ENCODE measurements at places on chromosomes 5 and 9.
A peak's percentile ranks its signal among the peaks of the same experiment; 100 is the strongest.

DNA sequence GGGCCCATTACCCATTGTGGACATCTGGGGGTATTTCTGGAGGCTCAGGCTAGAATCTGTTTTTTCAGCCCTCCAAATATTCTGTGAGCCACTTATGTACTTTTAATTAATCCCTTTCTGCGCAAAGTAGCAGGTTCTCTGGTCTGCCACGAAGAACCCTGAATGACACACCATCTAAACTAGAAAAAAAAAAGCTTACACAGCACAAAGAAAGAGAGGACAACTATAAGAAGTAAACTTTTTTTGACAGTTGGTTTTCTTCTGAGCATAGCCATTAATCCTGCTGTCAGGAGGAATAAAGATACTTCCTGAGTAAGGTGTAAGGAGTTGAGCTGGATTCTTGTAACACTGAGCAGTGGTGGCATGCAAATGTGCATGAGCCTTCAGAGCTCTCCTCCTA, 327.5 kb downstream of the TMEM232 start:
- no peak for DNase-seq

DNA sequence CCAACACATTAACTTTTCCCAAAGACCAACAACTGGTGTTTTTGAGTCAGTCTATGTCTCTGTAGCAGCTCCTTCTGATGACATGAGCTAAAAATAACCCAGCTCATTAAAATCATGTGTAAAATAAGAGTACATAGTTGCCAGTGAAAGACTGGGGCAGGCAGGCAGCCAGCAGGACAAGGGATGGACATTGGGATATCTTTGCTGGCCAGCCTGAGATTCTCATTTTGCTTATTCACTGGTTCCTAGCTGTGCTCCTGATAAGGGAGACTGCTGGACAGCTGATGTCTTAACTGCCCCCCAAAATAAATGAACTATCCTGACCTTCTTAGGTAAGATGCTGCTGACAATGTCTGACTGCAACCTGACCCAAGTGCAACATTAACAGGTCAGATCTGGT, 33.9 kb downstream of the EPB41L4B start:
- DNase-seq, result no peak

DNA sequence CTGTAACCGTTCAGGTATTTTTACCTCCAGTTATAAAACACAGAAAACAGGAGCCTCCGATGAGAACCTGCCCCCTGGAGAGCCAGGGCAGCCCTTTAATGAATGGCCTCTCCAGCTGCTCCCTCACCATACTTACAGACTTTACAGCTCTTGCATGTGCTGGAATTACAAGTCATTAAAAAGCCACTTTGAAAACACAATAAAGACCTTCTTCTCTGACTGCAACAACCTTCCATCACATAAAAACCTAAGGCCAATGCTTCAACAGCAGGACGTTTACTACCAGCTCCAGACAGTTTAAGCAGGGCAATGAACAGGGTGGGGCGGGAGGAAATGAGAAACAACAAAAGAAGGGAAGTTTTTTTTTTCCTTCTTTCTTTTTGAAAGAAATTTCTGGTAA, 213.8 kb downstream of the MLLT3 start:
- DNase-seq, result no peak

- DNase-seq, result peak; percentile 69
These were observed 7.0 kb upstream of the GADD45G start for GRCh38 chr9:89597711-89598362.

DNA sequence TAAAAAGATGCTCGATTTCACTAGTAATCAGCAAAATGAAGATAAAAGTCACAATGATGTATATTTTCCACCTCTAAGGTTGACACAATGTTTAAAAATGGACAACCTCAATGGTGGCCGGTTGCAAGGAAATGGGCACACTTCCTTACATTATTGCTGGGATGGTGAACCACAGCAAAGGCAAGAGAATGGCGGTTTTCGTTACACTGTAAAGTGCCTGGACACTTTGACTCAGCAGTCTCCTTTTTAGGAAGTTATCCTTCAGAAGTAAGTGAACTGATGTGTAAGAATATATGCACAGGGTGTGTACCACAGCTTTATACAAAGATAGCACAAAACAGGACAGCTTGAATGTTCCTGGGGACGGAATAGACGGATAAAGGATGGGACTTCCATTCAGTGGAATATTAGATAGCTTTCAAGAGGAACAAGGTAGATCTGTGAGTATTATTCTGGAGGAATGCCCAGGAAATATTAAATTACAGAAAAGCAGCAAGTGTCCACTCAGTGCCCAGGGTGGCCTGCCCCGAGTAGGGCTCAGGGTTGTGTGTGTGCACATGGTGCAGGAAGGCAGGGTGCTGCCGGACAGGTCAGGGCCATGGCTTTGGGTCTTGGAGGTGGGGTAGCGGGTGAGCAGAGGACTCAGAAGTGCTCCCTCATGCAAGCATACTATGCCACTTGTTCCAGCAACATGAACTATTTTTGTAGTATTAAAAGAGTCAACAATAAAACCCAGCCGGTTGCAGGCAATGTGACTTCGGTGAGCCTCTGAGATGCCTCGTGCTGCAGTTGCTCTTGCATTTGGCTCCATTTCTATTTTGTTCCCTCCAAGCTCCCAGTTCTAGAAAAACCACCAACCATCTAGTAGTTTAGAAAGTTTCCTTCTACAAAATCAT, 24.5 kb downstream of the GADD45G start:
- DNase-seq, result no peak

DNA sequence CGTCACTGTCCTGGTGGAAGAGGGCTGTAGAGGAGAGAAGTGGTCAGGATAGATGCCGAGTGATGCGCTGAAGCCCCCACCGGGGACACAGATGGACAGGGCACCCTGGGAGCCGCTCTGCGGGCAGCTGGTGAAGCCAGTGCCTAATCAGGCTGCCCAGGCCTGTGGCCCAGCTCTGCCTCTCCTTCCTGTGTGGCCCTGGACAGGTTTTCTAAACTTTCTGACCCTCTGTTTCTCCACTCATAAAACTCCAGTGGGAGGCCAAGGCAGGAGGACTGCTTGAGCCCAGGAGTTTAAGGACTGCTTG, 86.1 kb downstream of the C5orf15 start:
- DNase-seq, result no peak

- DNase-seq, result no peak
These were observed 2.7 kb downstream of the TNFAIP8 start for GRCh38 chr5:119358530-119358900.

DNA sequence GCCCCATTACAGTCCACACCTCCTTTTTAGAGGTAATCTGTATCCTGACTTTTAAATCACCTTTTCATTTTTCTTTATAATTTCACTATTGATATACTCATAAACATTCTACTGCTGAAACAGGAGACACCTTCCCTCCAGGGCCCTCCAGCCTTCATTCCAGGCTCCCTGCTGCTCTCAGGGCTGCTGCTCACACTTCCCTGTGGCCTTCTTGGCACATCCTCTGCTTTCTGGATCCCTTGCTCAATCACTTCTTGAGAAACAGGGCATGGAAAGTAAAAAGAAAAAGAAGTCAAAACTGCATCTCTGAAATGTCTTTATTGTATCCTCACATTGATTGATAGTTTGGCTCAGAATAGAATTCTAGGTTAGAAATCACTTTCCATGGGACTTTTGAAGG, 19.3 kb upstream of the WNT8A start:
- DNase-seq, result no peak

DNA sequence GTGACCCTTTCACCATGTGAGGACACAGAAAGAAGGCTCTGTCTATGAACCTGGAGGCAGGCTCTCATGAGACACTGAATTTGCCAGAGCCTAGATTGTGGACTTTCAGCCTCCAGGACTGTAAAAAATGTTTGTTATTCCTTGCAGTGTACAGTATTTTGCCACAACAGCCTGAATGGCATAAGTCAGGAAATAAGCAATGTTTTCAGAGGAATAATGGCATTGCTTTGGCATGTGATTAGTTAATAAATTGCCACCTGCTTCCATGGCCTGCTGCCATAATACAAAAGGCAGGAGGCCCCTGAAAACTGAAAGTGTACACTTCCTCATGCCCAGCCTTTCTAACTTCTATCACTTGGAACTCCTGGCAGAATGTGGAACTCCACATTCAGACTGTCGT, 408.1 kb downstream of the GADD45G start:
- DNase-seq, result no peak

DNA sequence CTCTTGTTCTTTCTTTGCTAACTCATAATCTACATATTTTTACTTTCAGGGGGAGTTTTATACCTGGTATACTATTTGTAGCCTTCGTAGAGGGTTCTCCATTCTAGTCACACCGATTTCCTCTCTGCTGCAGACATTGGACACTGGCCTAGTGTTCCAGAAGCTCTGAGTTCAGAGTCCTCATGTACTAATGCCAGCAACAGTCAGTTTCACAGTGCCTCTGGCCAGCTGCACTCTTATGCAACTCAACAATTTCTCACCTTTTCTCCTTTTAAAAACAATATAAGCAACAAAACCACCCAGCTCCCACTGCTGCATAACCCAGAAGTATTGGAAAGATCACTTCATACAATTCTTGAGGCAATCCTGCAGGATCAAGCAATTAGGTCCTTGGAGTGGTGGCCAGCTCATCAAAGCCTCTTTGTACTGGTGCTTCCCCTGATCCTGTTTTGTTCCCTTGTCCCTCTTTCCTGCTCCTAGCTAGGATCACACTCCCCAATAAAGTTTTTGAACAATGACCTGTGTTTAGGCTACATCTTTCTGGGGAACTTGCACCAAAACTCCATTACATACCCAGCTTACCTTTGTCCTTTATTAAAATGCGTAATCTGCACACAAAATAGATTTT, 98.1 kb upstream of the TUT7 start:
- DNase-seq, result no peak

- no peak for DNase-seq
These were observed 39.0 kb downstream of the IQGAP2 start for GRCh38 chr5:76441890-76442673.

- DNase-seq, result no peak
These were observed 129.9 kb downstream of the BAAT start for GRCh38 chr9:101254733-101255433.

DNA sequence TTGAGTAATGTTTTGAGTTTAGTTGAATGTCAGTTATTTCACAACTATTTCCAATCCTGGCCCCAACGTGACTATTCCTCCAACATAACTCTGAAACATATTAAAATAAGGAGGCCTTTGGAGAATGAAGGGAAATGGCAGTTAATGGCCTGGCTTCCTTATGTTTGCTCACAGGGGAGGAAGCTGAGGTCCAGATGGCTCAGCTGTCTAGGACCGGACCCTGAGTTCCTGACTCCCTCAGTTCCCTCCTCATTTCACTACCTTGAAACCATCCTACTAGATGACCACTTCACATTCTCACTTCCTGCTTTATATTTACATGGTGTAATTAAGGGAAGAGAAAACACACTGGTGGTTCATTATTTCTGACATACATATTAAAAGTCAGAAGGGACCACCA, 6.6 kb downstream of the OTULINL start:
- no peak for DNase-seq

DNA sequence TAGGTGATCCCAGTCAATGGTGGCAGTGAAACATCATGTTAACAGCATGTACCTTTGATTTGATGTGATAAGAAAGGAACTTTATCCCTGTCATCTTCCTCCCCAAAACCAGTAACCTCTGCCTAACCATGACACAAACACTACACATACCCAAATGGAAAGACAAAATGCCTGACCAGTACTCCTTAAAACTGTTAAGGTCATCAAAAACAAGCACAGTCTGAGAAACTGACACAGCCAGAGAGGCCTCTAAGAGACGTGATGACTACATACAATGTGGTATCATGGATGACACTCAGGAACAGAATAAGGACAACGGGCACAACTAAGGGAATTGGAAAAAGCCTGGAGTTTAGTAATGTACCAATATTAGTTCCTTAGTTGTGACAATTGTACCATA, 3.9 kb upstream of the IL5 start:
- no peak for DNase-seq

DNA sequence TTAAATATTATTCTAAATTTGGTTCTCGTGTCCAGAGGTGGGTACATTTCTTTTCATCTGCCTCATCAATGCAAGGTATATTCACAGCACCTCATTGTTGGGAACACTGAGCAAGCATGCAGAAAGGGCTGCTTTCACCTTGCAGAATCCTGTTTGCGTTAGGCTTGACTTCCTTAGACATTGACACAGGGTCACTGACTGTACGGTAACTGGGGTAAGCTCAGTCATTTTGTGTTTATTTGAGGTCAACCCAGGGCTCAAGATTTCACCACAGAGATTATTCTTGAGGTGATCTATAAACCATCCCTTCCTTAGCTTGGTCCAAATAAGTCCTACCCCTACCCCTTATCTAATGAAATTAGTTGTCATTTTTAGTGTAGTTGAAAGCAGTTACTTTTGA, 1.7 kb upstream of the PTPDC1 start:
- no peak for DNase-seq

DNA sequence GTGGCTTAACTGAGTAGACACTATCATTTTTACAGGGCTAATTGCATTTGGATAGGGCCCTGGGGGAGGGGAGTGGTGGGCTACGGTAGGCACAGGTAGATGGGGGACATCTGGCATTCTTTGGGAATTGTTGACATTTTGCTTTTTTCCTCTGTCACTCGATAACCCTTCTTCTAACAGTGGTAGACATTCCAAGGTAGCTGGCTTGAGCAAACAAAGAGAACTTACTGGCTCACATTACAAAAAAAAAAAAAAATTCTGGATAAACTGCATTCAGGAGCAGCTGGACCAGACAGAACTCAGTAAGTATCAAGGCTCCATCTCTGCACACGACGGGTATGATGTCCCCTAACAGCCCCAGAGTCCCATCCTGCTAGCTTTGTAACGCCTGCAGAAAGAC, 585.2 kb downstream of the ZNF608 start:
- no peak for DNase-seq

- no peak for DNase-seq
These were observed 5.4 kb downstream of the MRPS27 start for GRCh38 chr5:72314571-72315172.

DNA sequence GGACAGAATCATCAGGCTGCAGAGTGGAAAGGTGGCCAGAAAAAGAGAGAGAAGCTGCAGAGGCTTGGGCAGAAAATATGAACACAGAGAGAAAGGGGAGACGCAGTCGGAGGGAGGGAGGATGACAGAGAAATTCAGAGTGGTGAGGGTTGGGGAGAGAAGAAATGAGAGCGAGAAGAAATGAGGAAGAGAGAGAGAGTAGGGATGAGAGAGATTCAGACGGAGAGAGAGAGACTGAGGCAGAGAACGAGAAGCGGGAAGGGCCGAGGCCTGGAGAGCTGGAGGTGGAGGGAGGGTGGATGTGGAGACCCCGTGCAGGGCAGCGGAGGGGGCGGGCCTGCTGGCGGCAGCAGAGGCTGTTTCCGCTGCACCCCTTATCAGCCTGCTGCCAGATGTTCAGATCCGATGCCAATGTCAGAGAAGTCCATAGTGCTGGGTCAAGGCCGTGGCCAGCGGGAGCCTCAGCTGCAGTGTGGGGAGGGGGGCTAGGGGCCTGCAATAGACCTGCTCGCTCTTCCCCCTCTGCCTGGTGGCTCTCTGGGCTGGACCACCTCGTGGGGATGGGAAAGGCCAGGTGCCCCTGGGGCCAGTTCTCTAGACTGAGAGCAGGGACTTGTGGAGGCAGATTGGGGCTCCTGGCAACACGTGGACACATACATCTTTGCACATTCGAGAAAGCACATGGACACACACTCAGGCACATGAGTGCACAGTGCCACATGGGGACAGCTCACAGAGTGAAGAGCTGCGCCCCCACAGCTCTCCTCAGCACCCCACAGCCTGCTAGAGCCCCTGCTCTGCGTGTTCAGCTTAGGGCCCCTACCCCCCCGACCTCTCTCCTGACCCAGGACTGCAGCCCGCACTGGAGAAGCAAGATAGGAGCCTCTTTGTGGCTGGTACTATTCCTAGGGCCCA, 4.9 kb upstream of the NR5A1 start:
- DNase-seq, result no peak

Measured in head of caudate nucleus (tissue), 42 donors.